ENCODE measurements at places on chromosomes 2 and 18. TPM values are rescaled to one million over a fixed set of nuclear protein-coding genes. Genes with fewer than 3 reads are reported as not detected.

Gene ZNG1B
- total RNA-seq, result 39.9 TPM

- no peak for DNase-seq
These were observed 22.7 kb downstream of the AAK1 start for GRCh38 chr2:69620870-69621269.

Gene C1D
- 21.1 TPM for total RNA-seq

- DNase-seq, result no peak
These were observed 40.2 kb upstream of the COPS8 start for GRCh38 chr2:237045449-237045848.

DNA sequence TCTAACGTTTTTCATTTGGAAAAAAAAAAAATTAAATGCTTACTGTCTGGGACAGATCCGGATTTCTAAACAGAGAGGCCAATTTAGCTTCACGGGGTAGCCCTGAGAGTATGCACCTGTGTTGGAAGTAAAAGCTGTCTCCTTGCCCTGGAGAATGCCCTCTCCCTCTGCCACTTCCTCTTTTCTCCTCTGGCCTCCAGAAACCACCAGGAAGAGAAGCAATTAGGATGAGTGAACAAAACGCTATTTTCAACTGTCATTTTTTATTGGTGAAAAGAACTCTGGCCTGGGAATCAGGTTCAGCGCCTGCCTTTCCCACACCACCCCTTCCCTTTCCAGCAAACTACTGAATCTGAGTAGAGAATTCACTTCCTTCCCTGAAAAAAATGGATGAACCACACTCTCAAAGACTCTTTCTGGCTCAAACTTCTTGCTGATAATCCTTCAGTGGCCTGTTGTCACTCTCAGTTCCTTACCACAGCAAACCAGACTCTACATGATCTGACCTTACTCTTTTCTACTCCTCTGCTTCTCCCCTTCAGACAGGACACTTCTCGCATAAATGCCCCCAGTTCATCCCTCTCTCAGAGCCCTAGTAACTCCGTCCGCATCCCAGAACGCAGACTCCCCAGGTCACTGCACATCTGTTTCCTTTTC is 29.8 kb downstream of the KLF7 start:
- no peak for DNase-seq
